Suppressor macrophage (primary cell): ENCODE measurements at places on chromosomes 16 and 17.

DNA sequence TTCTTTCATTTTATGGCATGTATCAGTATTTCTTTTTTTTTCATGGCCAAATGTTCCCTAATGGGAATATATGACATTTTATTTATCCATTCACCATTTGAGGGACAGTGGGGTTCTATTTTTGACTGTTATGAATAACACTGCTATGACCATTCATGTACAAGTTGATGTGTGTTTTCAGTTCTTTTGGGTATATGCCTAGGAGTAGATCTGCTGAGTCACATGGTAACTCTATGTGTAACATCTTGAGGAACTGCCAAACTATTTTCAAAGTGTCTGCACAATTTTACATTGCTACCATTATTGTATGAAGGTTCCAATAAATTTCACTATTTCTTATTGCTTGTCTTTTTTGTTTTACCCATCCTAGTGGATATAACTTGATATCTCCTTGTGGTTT is 223.0 kb downstream of the TANC2 start:
- no peak for DNase-seq

- DNase-seq = no peak
These were observed 180.5 kb upstream of the ZNF469 start for GRCh38 chr16:88202207-88202745.

DNA sequence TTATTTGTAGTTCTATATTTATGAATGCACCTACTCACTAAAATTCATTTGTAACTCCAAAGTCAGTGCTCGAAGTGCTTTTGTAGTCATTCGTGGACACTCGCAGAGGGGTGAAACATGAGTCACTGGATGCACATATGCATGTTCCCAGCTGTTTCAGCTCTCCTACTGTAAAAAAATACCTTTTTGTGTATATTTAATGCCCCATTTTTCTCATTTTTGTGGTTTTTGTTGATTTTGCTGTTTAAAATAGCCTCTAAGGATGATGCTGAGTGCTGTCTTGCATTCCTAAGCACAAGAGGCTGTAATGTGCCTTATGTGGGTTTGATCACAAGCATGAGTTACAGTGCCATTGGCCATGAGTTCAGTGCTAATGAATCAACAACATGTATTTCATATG is 30.6 kb downstream of the CENPV start:
- no peak for DNase-seq

DNA sequence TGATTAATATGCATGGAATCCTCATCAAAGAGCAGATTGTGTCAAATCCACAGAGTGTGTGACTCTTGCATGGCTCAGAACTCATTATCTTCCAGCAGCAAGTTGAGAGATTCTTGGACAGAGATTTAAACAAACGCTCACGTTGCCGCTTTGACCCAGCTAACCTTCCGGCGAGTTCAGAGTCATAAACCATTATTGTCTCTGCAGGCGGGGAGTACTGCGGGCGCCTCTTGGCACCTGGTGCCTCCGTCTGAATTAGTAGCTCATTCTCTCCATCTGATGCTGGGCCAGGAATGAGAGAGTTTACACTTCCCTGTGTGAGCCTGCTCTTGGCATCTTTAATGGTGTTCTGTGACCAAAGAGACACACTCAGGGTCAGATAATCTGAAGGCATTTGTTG is 138.6 kb upstream of the WSCD1 start:
- no peak for DNase-seq

GRCh38 chr17:60249290-60249826 is 99.6 kb downstream of the CA4 start:
- no peak for DNase-seq

- peak; percentile 50 for DNase-seq
These were observed 447.3 kb downstream of the HS3ST3B1 start for GRCh38 chr17:14748036-14748710.

- DNase-seq = peak; percentile 87
These were observed 52.6 kb downstream of the ERN1 start for GRCh38 chr17:64077379-64077778.
